ENCODE measurements at places on chromosomes 6 and 20.

- no peak for DNase-seq
These were observed 298.5 kb downstream of the QKI start for GRCh38 chr6:163712981-163713380.

DNA sequence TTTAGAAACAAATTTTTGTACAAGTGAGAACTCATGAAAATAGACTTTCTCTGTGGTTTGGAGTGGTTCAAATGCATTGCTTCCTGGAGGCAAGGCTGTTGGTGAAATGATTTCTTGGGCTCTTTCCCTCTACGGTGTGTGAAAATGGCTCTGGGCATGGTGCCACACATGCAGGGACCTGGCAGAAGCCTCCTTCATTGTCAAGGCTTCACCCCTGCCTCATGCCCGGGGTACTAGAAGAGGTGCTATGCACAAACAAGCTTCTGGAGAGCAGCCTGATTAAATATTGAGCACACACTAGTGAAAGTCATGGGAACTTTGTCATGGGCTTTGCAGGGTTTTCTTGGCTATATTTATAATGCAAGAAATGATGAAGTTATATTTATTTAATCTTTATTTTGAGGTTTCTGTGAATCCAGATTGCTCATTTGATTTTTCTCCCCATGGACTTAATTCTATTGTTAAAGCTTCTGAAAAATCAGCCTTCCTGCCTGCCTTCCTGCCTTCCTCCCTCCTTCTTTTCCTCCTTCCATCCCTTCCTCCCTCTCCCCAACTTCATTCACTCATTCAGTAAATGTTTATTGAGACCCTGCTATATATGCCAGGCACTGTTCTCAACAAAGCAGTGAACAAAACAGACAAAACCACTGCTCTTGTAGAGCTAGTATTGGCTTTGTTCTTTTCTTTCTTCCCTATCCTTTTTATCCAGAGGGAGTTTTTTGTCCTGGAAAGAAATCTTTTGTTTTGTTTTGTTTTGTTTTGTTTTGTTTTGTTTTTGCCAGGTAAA, 21.0 kb downstream of the C6orf89 start:
- DNase-seq, result no peak

DNA sequence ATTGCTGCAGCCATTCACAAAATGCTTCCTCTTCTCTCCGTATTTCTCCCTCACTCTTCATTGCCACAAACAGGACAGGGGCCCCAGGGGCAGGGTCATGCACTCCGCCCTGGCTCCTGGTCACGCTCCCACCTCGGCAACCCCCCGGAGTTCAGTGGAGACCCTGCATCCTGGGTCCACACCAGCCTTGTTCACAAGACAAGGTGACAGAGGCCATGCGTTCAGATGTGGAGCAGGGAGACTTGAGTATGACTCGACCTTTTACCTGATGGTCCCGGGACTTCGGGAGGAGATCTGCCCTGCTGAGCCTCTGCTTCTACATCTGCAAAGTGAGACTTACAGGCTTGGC, 49.4 kb downstream of the ANKRD60 start:
- DNase-seq, result no peak

GRCh38 chr6:166657531-166657930, 30.5 kb upstream of the RPS6KA2 start:
- DNase-seq, result no peak

- no peak for DNase-seq
These were observed 205.7 kb upstream of the ARG1 start for GRCh38 chr6:131367206-131367873.

GRCh38 chr6:110399219-110400071, 15.9 kb downstream of the DDO start:
- no peak for DNase-seq

DNA sequence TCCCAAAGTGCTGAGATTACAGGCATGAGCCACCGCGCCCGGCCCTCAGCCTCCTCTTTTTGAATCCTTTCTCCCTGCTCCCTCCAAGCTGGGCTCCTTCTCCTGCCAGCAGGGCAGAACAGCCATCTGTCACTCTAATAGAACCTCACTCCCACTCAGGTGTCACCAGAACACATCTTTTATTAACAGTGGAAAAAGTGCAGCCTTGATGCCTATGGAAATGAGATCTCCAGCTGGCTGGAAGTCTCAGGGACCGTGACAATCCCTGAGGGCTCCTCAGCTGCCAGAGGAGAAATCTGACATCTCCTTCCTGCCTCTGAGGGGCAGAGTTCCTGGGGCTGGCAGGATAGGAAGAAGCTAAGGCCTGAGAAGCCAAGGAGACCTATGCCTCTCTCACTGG, 28.0 kb downstream of the TMC2 start:
- no peak for DNase-seq

GRCh38 chr20:2919518-2920245, 46.4 kb downstream of the PTPRA start:
- no peak for DNase-seq

DNA sequence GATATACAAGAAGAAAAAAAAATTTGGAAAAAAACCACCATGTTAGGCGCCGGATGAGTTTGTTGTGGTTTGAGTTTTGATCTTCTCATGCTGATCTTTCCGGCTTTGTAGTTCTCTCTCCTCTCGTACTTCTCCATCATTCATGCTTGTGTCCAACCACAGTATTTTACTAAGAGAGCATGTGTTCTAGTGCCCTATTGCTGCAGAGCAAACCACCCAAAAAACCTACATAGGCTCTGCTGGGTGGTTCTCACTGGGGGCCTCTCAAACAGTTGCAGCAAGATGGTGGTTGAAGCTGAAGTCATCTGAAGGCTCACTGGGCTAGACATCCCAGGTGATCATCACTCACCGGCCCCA, 404.2 kb downstream of the PLCB1 start:
- no peak for DNase-seq

DNA sequence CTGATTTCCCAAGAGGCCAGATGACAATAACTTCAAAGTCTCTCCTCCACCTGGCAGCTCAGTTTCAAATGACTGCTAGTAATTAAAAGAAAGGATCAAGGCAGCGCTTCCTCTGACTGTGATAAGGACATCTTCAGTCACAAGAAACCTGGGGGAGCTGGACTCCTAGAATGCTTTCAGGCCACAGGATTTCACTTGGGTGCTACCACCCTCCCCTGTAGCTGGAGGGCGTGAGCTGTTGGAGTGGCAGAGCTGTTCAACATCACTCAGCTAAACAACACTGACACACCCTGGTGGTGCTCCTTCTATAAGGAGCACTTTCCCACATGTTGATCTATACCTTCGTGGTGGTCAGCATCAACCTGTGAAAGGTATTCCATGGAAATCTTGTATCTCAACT, 2.2 kb upstream of the CNR1 start:
- DNase-seq, result no peak

GRCh38 chr20:25195962-25196785, 662 bp downstream of the ENTPD6 start:
- DNase-seq, result no peak

DNA sequence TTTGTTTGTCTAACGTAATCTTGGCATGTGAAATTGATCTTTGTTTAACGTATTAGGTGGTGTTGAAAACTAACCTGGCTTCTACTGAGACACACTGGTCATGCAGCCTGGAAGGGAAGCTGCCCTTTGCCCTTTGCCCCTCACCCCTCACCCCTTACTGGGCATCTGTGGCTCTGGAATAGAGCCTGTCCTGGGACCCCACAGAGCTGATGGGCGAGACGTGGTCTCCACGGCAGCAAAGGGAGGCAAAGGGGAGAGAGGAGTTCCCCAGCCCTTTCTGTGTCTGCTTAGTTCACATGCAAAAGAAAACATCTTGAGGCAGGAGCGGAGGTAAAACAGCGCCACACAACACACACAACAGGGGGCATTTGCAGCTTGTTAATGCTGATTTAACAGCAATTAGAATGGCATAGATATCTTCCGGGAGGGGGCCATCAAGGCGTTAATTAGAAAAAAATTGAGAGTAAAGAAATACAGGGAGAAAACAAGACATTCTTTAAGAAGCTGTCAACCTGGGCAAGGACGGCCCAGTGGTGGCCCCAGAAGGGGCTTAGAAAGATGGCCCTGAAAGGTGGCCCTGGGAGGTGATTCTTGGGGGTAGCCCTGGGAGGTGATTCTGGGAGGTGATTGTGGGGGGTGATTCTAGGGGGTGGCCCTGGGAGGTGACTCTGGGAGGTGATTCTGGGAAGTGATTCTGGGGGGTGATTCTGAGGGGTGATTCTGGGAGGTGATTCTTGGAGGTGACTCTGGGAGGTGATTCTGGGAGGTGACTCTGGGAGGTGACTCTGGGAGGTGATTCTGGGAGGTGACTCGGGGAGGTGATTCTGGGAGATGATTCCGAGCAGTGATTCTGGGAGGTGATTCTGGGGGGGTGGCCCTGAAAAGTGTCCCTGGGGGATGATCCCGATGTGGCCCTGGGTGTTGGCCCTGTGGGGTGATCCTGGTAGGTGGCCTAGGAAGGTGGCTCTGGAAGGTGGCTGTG, 44.5 kb upstream of the DACT2 start:
- no peak for DNase-seq

All from stimulated activated CD8-positive, alpha-beta memory T cell treated with anti-CD3 and anti-CD28 coated beads, Interleukin-4, amount 100 ng/mL, for 4 hours (primary cell).